ENCODE measurements at places on chromosomes 13 and 19. TPM values are rescaled to one million over a fixed set of nuclear protein-coding genes. Genes with fewer than 3 reads are reported as not detected.

The SHISA7 gene
- total RNA-seq = not detected

- DNase-seq = no peak
These were observed 20.0 kb downstream of the DOCK9 start for GRCh38 chr13:98957731-98958442.

DNA sequence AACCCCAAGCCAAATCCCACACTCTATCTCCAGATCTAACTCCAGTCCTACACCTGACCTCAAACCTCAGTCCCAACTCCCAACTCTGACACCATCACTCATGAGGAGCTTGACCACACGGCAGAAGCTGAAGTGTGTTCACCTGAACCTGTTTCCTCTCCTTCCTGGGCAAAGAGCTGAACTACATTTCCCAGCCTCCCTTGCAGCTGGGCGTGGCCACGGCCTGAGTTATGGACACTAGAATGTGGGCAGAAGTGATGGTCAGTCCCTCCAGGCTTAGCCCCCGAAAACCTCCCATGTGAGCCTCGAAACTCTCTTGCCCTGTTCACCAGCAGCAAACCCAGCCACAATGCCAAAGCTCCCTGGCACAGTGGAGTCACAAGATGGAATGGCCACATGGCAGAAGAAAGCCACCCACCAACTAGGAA is 19.5 kb upstream of the MEIS3 start:
- no peak for DNase-seq

The FGF22 gene
- not detected for total RNA-seq

The NLRP4 gene
- total RNA-seq = not detected

DNA sequence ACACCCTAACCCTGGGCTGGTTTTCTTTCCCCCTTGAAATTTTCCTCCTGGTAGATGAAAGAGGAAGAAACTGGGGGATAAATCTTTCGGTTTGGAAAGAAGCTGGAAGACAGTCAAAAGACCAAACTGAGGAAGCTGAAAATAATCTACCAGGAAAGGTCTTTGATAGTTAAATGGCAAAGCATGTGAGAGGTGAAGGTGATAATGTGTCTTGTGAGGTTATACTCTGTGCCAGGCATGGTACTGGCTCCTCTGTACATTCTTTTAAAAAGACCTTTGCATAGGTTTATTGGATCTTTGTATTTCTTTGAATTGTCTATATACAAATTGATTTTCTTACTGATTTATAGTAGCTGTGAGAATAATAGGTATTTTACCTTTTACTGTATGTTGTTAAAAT is 98.6 kb downstream of the FREM2 start:
- DNase-seq = no peak

The ZNF345 gene
- total RNA-seq = 4.9 TPM

DNA sequence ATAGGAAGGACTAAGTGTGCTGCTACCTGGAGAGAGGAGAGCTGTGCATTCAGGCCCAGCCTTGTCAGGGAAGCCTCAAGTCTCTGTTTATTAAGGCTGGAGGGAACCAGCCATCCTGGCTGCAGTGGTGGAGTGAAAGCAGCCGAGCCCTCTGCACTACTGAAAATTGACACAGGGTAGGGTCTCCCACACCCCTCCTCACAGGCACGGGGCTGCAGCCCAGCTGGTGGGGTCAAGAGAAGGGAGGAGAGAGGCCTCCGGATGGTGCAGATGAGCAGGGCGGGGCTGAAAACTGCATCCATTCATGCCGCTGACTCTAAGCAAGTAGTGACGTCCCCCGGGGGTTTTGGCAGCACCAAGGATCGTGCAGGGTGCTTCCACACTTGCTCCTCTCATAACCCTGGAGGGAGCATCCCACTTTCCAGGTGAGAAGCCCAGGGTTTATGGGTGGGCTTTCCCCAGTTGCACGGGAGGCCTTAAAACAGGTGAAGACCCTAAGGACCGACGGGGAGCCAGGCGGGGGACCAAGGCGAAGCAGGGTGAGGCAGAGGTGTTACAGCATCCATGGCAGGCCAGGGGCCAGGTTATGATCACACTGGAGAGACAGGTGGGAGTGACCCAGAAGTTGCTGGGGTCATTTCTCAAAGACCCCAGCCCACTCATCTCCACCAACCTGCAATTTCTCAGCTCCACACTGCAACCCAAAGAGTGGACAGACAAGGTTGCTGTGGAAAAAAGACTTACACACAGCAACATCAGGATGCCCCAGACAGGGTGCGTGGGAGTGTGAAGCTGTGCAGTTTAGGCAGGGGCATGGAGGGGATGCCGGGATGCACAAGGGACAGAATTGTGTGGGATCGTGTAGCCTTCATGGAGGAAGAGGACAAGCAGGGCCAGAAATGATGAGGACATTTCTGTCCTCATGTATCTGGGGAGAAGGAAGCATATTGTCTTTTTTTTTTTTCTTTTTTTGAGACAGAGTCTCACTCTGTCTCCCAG is 36.8 kb downstream of the VSTM2B start:
- no peak for DNase-seq

The LINGO3 gene
- not detected for total RNA-seq

DNA sequence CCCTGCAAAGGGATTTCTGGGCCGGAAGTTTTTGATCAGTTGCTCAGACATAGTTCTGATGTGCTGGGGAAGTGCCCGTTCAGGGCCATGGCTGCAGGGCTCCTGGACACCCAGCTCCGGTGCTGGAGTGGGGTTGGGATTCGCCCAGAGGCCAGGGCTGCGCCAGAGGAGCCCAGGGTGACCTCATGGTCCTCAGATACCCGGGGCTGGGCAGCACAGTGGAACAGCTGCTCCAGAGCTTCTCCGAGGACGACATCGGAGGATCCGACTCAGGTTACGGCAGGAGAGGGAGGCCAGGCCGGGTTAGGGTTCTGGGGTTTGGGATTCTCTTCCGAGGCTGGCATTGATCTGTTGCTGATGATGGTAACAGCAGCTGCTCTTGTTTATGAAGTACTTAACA is 20.9 kb downstream of the CARM1 start:
- DNase-seq = no peak

GRCh38 chr13:38494445-38494844 is 144.8 kb downstream of the UFM1 start:
- DNase-seq = no peak
